ENCODE measurements at places on chromosomes 6 and 20. TPM values are rescaled to one million over a fixed set of nuclear protein-coding genes. Genes with fewer than 3 reads are reported as not detected.

CLDN20 gene
- total RNA-seq: not detected

FKBP1C gene
- 0.32 TPM for total RNA-seq

CARMIL1 gene
- 10.0 TPM for total RNA-seq

ACOT13 gene
- 5.8 TPM for total RNA-seq

DNA sequence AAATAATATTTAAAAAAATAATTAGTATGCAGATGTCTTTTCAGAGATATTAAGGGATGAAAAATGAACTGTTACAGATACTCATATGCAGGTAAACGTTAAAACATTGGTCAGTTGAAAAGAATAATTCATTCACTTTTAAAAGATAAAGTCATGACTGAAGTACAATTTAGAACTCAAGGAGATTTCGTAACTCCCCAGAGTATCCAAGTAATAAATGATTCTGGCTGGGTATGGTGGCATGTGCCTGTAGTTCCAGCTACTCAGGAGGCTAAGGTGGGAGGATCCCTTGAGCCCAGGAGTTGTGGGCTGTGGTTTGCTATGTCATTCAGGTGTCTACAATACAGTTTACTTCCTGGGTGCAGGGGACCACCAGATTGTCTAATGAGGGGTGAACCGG, 122.3 kb upstream of the TMEM181 start:
- H3K27ac ChIP-seq: no peak overlapping the region
- H3K36me3 ChIP-seq: no peaks in the 10 kb centered on the region
- DNase-seq: peak; percentile 81
- peaks cover 13% of the 10 kb centered on the region for H3K4me1 ChIP-seq

- peak overlapping the region; percentile 13 for H3K27ac ChIP-seq
- peaks cover 62% of the 10 kb centered on the region for H3K36me3 ChIP-seq
- DNase-seq: no peak
- no peak overlapping the region for H3K4me3 ChIP-seq
- peaks cover 20% of the 10 kb centered on the region for H3K4me1 ChIP-seq
Measured at GRCh38 chr6:41066867-41067304, 5.3 kb downstream of the OARD1 start.

DNA sequence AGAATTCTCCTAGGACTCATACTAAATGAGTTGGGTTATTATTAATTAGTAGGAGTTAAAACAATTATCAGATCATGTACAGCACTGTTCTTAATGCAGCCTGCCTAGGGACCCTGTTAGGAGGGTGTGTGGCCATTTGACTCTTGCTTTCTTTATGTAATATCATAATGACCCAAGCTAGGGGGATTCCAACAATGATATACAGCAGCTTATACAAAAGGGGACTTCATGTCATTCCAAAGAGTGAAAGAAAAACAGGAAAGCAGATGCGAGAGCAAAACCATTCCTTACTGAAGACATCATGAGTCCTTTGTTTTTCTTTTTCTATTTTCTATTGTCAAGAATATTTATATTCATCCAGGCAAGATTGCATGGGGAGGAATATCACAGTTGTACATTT, 455.2 kb downstream of the PLCB1 start:
- H3K27ac ChIP-seq: no peak overlapping the region
- H3K27me3 ChIP-seq: no peaks in the 10 kb centered on the region
- no peak overlapping the region for H3K4me3 ChIP-seq

DNA sequence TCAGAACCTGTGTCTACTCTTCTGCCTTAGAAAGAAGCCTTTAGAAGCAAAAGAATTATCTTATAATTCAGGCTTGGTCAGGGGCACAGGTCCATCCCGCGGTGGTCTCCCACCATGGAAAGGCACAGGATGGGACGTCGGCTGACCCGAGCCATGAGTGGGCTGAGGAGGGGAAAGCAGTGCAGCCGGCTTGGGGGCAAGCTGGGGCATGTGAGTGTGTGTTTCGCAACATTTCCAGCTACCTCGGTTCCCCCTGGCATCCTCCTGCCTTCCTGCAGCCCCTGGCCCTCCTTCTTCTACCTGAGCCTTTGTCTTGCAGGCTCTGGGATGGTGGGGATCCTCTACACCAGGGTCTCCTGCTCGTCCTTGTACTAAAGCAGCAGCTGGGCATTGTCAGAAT, 29.1 kb upstream of the FOXC1 start:
- no peaks in the 10 kb centered on the region for H3K36me3 ChIP-seq
- no peak for DNase-seq
- H3K27ac ChIP-seq: no peak overlapping the region
- H3K4me3 ChIP-seq: no peak overlapping the region
- H3K27me3 ChIP-seq: no peaks in the 10 kb centered on the region

DNA sequence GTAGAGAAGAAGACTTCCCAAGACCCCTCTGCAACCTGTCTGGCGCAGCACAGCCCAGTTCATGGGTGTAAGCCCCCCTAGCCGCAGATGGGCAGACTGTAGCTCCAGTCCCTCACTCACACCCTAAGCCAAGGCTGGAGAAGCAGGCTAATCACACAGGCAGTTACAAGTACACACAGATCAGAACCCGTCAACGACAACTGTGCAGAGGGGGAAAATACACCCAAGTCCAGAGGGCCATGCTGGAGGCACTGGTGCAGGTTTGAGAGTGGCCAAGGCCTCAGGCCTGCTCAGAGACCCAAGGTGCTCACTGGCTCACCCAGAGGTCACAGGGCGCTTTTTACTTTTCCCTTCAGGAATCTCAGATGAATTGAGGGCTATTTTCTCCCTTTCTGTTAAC, 106.1 kb downstream of the NOL4L start:
- peaks cover 51% of the 10 kb centered on the region for H3K4me1 ChIP-seq
- H3K27ac ChIP-seq: no peak overlapping the region
- DNase-seq: no peak
- no peak overlapping the region for H3K4me3 ChIP-seq
- H3K27me3 ChIP-seq: no peaks in the 10 kb centered on the region

DNA sequence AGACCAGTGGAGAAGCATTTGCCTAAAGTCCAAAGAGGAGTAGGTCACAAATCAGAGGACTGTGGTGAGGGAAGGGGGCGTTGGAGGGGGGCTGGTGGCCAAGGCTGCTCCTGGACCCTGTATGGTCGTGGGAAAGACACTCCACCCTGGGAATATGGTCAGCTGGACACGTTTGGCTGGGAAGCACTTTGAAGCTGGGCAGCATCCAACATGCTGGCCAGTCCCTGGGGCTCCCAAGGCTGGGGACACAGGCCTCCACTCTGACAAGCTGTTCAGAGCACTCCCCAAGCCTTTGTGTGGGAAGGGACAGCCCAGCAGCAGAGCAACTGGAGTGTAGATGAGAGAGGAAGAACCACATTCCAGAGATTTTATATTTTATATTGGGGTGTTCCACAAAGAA, 203.2 kb downstream of the ANKRD60 start:
- H3K4me1 ChIP-seq: peaks cover 16% of the 10 kb centered on the region
- H3K27me3 ChIP-seq: peaks cover 37% of the 10 kb centered on the region
- H3K27ac ChIP-seq: no peak overlapping the region
- H3K4me3 ChIP-seq: no peak overlapping the region
- H3K36me3 ChIP-seq: no peaks in the 10 kb centered on the region

GRCh38 chr20:407953-408842, at the start of gene RBCK1:
Gene RBCK1 (plus strand): TSS chr20:408299. CDS start chr20:408758, 459 bp downstream.
- no peaks in the 10 kb centered on the region for H3K27me3 ChIP-seq
- H3K4me3 ChIP-seq: peak within 1 kb of the TSS; percentile 78
- H3K4me1 ChIP-seq: peaks cover 29% of the 10 kb centered on the region
- DNase-seq: peak; percentile 95
- peaks cover 26% of the 10 kb centered on the region for H3K36me3 ChIP-seq

GRCh38 chr6:44609051-44609612, 221.6 kb downstream of the CDC5L start:
- no peaks in the 10 kb centered on the region for H3K27me3 ChIP-seq
- no peaks in the 10 kb centered on the region for H3K4me1 ChIP-seq
- H3K27ac ChIP-seq: no peak overlapping the region
- no peak for DNase-seq
- H3K4me3 ChIP-seq: no peak overlapping the region

DNA sequence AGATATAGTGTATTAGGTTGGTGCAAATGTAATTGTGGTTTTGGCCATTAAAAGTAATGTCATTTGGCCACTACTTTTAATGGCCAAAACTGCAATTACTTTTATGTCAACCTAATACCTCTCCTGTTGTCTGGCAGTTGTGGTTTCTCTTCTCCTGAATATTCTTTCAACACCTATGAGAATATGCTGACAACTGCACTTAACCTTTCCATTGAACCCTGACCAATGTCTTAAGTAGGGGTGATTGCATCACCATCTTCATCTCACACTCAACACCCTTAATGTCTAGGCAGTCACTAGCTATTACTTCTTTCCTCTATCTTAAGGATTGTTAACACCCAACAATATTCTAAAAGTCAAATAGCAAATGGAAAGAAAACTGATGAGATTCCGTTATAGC, 200.5 kb upstream of the HSF2 start:
- no peak overlapping the region for H3K4me3 ChIP-seq
- H3K27ac ChIP-seq: no peak overlapping the region
- no peak for DNase-seq
- no peaks in the 10 kb centered on the region for H3K36me3 ChIP-seq

DNA sequence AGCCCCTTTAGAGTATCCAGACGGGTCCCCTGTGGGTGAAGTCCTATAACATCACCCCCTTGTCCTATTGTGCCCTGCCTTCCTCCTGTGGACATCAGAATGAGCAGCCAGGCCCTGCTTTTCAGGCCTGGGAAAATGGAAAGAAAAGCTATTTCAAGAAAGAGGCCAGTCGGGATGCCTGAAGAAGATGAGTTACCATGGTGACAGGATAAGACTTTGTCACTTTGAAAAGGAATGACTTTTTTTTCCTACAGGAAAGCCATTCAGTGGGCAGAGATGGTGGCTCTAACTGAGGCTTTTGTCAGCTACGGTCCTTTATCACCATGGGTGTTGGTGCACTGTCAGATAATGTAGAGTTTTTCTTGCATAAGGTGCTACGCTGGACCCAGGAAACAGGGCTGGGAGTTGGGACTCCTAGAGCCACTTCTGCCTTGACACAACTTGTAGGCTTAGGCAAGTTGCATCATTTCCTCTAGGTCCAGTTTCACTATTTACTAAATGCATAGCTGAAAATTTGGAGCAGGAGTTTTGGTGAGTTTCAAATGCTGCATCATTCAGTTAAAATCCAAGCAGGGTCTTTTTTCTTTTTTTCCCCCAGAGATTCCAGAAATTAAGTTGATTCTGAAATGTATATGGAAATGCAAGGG, 293.6 kb upstream of the PRND start:
- no peaks in the 10 kb centered on the region for H3K27me3 ChIP-seq
- H3K27ac ChIP-seq: no peak overlapping the region
- DNase-seq: no peak
- H3K4me1 ChIP-seq: no peaks in the 10 kb centered on the region
- no peaks in the 10 kb centered on the region for H3K36me3 ChIP-seq
- no peak overlapping the region for H3K4me3 ChIP-seq

GRCh38 chr20:953742-954141, 37.6 kb upstream of the ANGPT4 start:
- no peak overlapping the region for H3K27ac ChIP-seq
- H3K27me3 ChIP-seq: peaks cover 17% of the 10 kb centered on the region
- peaks cover 6% of the 10 kb centered on the region for H3K4me1 ChIP-seq
- H3K4me3 ChIP-seq: no peak overlapping the region
- no peaks in the 10 kb centered on the region for H3K36me3 ChIP-seq
- no peak for DNase-seq

Measured in esophagus muscularis mucosa (tissue), 4 donors.